ENCODE measurements at places on chromosomes 1 and 21.
A peak's percentile ranks its signal among the peaks of the same experiment; 100 is the strongest.

GRCh38 chr21:29256126-29256910 lies 42.4 kb upstream of the BACH1 start:
- DNase-seq, result no peak

- DNase-seq, result no peak
These were observed 235.3 kb upstream of the C1orf105 start for GRCh38 chr1:172185211-172185610.

- no peak for DNase-seq
These were observed 17.4 kb downstream of the SDE2 start for GRCh38 chr1:225981714-225982113.

GRCh38 chr1:229069176-229069575 lies 201.7 kb upstream of the RAB4A start:
- no peak for DNase-seq

- no peak for DNase-seq
These were observed 88.5 kb upstream of the DEPDC1 start for GRCh38 chr1:68585351-68585750.

DNA sequence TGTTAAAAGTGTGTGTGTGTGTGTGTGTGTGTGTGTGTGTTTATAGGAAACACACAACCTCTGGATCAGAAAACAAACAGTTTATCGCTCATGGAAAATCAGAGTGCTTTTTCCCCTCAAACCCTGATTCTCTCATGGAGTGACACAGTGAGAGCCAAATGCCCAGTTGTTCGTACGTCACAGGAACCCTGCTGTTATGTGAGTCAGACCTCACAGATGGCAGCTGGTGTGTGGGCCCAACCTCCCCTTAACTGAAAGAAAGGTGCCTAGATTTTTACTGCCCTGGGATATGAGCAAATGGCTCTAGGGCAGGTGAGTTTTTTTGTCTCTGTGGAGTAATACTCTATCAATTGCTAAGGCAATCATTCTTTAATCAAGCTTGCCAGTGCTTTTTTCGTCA lies 1788.1 kb downstream of the BRINP3 start:
- DNase-seq, result no peak

DNA sequence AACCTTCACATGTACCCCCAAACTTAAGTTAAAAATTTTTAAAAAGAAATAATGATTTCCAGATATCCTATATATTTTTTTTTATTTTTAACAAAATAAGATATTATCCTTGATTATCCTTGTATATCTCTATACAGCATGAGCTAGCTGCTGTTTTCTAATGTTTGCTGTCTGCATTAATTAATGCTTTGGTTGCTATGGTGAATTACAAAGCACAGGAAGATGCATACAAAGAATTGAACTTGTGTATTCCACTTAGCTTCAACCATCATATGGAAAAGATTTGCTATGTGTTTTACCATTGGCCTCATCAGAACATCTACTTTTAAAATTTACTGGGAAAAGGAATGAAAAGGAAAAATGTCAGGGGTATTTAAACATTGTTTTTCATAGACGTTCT lies 35.4 kb downstream of the VPS45 start:
- DNase-seq, result no peak

GRCh38 chr1:224679606-224680005 lies 63.5 kb downstream of the CNIH3 start:
- DNase-seq, result no peak

- peak; percentile 68 for DNase-seq
These were observed at the start of gene CCDC24 for GRCh38 chr1:43991476-43992231. Gene CCDC24, plus strand, starts transcription at chr1:43991599. Its CDS starts 280 bp downstream, at chr1:43991879.

- DNase-seq, result no peak
These were observed 36.7 kb upstream of the HP1BP3 start for GRCh38 chr1:20823845-20824244.

DNA sequence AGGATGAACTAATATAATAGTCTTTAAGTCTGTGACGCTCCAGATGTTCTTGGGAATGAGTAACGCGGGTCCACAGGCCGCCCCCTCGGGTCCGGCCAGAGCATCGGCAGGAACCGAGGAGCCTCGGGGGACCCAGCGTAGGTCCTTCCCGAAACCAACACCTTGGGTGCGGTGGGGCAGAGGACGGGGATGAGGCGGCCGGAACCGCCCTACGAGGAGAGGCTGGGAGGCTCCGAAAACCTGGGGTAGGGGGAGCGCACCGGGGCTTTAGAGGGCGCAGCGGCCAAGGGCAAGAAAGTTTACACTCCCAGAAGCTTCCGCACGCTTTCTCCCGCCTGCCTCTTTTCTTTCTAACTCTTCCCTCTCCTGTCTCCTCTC lies 7.1 kb downstream of the DMRTA2 start:
- no peak for DNase-seq

DNA sequence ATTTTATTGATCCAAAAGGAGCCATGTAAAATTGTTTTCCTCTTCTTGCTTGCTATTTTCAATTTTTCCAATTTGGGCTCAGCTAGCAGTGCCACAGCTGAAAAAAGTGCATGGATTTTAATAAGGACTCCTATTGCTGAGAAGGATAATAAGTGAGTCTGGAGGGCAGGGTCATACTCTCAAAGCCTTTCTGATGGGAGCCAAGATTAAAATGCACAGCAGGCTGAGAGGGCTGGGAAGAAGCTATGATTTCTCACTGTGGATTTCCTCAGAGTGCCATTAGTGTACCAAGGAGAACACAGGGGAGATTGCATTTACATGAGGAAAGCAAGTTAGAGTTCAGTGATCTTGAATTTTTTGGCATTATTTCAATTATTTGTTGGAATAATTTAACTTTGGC lies 261.3 kb downstream of the ST6GALNAC3 start:
- DNase-seq, result no peak

- DNase-seq, result no peak
These were observed 47.0 kb upstream of the PTCH2 start for GRCh38 chr1:44890007-44890406.

DNA sequence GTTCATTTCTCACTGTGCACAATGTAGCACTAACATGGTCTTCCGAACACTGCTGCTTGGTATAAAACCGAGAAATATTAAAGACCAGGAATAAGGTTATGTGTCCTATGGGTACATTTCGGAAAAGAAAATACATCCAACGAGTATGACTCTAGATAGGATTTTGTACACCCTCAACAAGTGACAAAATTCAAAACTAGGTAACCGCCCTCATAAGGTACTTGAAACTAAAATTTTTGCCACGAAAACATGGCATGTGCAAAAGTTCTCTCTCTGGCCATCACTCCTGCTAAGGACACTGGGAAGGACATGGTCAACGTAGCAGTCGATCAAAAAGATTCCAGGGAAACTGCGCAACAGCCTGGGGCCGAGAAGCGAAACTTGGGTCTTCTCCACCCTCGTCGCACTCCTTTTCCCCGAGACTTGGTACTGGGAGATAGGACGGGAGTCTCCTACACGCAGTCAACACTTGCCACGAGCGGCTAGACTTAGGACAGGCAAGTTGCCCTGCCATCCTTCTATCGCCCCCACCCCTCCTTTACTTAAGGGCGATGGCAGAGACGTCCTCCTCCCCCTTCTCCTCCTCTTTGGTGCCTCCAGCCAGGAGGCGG lies 338 bp upstream of the TOR1AIP1 start:
- no peak for DNase-seq

DNA sequence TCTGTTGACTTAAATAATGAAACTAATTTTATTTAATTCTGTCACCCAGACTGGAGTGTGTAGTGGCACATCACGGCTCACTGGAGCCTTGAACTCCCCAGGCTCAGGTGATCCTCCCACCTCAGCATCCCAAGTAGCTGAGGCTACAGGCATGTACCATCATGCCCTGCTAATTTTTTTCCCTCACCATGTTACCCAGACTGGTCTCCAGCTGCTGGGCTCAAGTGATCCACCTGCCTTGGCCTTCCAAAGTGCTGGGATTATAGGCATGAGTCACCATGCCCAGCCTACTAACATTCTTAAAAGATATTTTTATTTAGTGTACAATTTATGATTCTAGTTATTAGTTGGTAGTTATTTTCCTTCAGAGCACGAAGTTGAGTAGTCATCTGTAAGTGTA lies 49.5 kb downstream of the NRDC start:
- no peak for DNase-seq

GRCh38 chr1:150164779-150165178 lies 15.1 kb downstream of the PLEKHO1 start:
- no peak for DNase-seq

DNA sequence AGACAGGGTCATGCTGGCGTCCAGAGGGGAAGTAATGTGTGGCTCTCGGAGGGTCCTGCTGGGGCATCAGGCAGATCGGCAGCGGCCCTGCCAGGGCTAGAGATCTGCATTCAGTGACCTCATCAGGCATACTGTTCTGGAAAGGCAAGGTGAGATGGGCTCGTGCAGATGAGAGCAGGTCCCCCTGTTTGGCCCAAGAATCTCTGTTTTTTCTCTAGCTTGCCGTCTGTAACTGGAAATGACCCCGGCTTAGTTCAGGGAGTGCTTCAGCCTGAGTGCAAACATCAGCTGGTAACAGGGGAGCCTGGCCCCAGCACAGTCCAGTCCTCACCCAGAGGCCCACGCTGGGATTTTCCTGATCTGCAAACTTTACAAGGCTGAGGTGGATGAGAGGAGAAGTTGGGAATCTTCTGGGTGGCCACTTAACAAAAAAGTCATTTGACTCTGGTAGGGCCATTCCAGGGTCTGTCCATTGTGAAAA lies 2.1 kb downstream of the FAM163A start:
- DNase-seq, result no peak

DNA sequence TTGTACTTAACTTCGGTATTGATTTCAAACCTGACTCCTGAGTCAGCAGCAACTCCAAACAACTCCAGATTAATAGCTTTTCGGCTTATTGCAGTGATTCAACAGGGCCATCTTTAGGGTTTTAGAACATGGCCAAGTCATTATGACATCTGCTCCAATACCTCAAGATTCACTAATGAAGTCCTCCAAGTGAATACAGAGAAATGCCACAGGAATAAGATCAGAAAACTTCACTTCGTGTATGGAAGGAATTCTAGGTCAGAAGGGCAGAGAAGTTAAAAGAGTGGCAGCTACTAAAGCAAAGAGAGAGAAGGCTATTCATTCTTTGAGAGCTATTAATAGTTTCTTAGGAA lies 7.6 kb upstream of the C1orf116 start:
- DNase-seq, result no peak

DNA sequence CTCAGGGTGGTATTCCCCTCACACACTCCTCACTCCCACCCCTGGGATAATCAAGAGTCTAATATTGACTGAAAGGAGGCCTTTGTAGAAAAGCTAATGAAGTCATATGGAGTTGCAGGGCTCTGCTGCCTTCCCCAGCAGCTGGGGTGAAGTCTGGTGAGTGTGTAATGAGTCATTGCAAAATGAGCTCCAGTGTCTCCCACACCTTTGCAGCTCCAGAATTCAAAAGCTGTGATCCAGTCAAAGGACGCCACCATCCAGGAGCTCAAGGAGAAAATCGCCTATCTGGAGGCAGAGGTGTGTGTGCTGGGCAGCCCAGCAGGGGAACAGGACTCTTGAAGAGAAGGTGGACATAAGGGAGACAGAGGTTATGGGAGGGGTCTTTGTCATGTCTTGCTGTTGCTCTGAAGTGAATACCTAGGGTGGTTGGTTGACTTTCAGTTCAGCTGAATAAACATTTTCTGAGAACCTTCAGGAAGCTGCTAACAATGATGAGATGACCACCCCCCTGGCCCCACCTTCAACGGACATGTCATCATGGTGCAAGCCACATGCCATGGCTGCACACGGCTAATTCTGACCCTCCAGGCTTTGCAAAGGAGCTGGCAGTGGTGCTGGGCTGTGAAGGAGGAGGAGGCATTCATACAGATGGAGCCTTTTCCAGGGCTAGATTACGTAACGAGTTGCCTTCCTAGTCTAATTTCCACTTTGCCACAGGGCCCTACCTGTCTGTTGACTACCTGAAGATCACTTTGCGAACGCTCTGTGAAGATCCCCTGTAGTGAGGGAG lies 32.2 kb upstream of the SNX27 start:
- no peak for DNase-seq

- no peak for DNase-seq
These were observed 38.2 kb downstream of the SELENOF start for GRCh38 chr1:86875722-86876121.

- DNase-seq, result no peak
These were observed 358.3 kb downstream of the HLX start for GRCh38 chr1:221237587-221237986.

DNA sequence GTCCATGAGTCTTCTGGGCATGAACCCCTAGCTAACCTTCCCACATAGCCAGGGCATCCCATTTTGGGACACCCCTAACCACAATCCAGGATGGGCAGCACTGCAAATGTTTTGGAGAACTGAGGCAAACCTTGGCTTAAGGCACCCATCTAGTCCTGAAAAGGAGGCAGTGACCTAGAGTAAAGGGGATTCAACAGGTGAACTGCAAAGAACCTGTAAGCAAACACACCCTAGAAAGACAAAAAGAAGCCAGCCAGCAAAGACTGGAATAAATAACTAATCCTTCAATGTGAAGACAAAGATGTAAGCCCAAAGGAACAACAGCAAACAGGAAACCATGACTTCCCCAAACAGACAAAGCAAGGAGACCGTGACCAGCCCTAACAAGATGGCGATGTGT lies 56.8 kb upstream of the PPIH start:
- no peak for DNase-seq

GRCh38 chr1:75952016-75952415 lies 19.8 kb upstream of the ASB17 start:
- DNase-seq, result no peak

DNA sequence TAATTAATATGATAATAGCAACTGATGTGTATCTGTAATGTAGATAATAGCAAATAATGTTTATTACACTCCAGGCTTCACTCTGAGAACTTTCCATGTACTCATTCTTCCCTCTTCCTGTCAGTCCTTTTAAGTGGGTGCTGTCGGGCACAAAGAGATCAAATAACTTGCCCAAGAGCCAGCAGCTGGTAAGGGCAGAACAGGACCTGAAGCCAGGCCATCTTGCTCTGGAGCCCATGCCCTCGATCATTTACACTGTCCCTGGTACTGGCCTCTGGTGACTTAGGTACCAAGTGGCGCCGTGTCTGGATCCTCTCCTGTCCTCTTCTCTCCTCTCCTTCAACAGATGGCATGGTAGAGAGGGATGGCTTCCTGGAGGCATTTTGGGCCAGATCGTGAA lies 97.2 kb downstream of the VPS13D start:
- no peak for DNase-seq

DNA sequence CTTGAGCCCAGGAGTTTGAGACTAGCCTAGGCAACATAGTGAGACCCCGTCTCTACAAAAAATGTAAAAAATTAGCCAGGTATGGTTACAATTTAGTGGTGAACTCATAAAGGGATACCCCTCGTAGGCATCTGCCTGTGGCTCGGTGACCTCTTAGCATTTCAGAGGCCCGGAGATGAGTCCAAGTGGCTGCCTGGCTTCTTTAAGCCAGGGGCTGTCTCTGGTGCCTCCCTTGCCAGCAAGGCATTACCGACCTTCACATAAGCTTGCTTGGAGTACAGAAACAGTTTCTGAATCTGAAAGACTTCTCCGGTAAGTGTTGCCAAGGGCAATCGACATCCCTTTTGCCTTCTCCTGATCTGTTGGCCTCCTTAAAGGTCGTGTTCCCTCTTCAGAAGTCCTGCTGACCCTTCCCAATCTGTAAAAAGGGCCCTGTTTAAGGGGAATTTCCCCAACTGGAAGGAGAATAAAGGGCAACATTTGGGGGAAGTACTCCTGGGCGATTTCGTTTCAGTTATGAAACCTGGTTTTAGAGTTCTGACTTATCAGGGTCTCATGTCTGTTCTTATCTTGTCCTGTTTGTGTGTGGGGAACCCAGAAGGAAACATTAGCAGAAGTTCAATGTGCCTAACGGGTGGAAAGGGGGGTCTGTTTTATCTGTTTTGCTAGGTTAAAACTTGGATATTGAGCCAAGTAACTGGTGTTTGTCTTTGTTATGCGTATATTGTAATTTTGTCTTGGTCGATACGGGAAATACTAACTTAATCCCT lies 32.9 kb downstream of the KIFAP3 start:
- DNase-seq, result no peak
